ENCODE measurements at places on chromosomes 2 and 18.

DNA sequence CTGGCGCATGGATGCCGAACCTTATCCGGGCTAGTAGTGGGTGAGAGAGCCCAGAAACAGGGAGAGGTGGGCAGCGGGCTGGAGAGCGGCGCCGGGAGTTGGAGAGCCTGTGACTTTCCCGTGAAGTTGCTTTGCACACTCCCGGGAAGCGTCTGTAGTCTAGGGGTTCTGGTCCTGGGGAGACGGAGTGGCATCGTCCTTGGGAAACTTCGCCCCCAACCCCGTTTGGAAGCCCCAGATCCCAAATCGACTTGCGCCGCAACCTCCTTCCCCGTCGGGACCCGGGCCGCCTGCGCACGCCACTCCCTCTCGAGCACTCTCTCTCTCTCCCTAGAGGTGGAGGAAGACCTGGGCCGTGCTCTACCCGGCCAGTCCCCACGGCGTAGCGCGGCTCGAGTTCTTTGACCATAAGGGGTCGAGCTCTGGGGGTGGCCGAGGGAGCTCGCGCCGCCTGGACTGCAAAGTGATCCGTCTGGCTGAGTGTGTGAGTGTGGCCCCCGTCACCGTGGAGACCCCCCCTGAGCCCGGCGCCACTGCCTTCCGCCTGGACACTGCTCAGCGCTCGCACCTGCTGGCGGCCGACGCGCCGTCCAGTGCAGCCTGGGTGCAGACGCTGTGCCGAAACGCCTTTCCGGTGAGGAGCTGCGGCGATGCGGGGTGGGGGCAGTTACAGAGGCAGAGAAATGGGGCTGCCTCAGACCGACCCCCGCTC, 456 bp downstream of the DOK1 start:
- H3K27ac ChIP-seq = peak overlapping the region; percentile 51
- peaks cover 12% of the 10 kb centered on the region for H3K36me3 ChIP-seq
- no peaks in the 10 kb centered on the region for H3K27me3 ChIP-seq
- peak overlapping the region; percentile 80 for H3K4me3 ChIP-seq
- no peak for DNase-seq

- H3K4me3 ChIP-seq = no peak overlapping the region
- H3K36me3 ChIP-seq = no peaks in the 10 kb centered on the region
- no peaks in the 10 kb centered on the region for H3K27me3 ChIP-seq
Measured at GRCh38 chr2:189874586-189875320, 90.5 kb downstream of the PMS1 start.

DNA sequence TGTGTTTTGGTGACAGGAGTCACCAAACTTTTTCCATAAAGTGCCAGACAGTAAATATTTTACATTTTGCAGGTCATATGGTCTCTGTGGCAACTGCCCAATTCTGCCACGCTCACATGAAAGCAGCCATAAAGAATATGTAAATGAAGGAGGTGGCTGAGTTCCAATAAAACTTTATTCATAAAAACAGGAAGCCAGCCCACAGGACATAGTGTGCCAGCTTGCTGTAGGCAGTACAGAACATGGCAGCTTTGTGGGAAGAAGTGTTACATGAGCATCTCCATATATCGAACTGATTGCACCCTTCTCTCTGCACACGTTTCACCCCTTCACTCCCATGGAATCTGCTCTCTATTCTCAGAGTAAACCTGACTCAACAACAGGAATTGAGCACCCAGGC, 10.2 kb downstream of the ASB18 start:
- DNase-seq = no peak
- no peaks in the 10 kb centered on the region for H3K36me3 ChIP-seq
- H3K27ac ChIP-seq = no peak overlapping the region
- H3K4me3 ChIP-seq = no peak overlapping the region
- no peaks in the 10 kb centered on the region for H3K27me3 ChIP-seq

DNA sequence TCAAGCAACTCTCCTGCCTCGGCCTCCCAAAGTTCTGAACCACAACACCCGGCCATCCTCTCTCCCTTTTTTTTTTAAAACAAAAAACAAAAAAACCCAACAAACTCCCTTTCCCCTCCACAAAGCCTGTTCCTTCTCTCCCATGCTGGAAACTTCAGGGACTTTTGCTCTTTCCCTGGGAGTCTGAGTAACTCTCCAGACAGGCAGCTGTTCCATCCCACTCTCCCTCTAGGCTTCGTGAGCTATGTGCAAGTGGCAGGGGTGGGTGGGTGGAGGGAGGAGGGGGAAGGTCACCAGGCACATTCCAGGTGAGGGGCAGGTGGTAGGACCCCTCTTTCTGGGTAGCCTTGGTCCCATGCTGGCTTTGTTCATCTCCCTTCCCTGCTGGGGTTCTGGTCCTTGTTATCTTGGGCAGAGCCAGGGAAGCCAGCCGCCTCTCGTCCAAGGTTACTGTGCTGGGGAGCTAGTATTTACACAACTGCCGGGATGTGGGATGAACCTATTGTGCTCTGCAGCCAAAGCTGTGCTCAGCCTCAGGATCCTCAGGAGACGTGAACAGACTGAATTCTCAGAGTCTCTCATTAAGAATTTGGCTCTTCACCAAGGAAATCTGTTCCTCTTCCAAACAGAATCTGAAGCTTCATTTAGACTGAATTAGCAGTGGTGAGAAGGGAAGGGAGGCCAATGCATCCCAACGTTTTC, 106.9 kb downstream of the LIPG start:
- no peaks in the 10 kb centered on the region for H3K4me1 ChIP-seq
- H3K4me3 ChIP-seq = no peak overlapping the region
- H3K36me3 ChIP-seq = no peaks in the 10 kb centered on the region
- H3K27ac ChIP-seq = no peak overlapping the region

- H3K27me3 ChIP-seq = no peaks in the 10 kb centered on the region
- no peak overlapping the region for H3K4me3 ChIP-seq
- no peaks in the 10 kb centered on the region for H3K4me1 ChIP-seq
- no peak overlapping the region for H3K27ac ChIP-seq
Measured at GRCh38 chr2:121094101-121094500, 190.9 kb downstream of the TFCP2L1 start.

DNA sequence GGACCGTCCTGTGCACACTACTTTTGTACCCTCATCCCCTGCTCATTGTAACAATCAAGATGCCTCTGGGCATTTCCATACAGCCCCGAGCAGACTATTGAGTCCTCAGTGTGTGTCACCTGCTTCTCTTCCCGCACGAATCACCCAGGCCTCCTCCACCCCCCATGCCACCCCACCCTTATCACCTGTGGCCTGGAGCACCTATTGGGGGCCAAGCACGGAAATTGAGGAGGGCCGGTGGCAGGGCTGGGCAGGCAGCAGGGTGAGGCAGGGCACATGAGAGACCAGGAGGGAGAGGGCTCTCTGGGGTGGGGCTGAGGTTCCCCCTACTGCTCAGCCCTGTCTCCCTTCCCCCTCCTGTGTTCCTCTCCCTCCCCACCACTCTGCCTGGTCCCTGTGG, 4.3 kb upstream of the NIFK start:
- H3K27me3 ChIP-seq = no peaks in the 10 kb centered on the region
- no peak overlapping the region for H3K27ac ChIP-seq
- no peaks in the 10 kb centered on the region for H3K36me3 ChIP-seq
- H3K4me1 ChIP-seq = peaks cover 22% of the 10 kb centered on the region
- H3K4me3 ChIP-seq = no peak overlapping the region

DNA sequence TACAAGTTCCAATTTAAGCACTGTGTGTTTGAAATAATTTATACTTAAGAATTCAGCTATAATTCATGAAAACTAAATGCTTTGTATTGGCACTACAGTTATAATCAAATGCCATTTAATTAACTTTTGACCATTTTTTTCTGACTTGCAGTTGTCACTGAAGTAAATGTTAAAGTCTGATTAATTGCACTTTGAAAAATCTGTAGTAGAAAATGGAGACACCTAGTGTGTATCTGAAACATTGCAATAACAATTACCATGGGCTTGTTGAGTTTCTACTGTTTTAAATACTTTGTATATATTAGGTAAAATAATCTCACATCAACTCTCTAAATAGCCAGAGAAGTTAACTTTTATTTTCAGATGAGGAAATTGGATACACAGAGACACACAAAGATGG, 458.6 kb upstream of the FSIP2 start:
- H3K4me3 ChIP-seq = no peak overlapping the region
- no peaks in the 10 kb centered on the region for H3K4me1 ChIP-seq
- no peaks in the 10 kb centered on the region for H3K27me3 ChIP-seq

DNA sequence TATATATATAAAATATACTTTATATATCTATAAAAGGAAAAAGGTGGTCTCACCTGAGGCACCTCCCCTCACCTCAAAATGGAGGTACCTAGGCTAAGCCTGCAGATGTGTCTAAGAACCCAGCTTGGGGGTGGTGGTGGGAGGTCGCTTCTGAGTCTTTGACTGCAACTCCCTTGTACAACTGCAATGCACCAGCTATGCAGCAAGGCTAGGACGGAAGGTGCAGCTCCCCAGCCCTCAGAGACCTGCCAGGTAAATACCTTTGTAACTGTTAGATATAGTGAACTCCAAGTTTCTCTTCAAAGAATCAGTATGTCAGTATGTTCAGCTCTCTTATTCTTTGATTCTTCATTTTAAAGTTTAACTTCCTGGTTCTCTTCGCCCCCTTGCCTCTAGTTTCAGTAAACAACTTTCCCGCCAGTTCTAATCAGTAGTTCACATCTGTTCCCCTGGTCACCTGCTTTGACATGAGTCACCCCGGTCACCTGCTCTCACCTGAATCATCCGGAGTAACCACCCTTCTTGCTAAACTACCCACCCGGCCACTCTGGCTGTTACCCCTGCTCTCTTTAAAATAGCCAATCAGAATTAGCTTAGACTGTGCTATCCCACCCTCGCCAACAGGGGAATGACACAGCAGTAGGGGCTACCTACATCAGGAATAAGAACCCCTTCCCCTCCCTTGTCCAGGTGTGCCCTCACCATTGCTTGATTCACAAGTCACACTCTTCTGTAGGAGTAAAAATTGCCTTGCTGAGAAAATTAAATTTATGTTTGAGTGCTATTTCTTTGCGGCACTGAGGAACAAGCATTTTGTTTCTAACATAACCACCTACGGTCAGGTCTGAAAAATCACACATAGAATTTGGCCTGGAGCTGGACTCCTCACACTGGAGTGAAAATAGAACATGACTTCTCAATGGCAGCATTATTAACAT, 24.7 kb upstream of the IMPA2 start:
- H3K27me3 ChIP-seq = peaks cover 4% of the 10 kb centered on the region
- DNase-seq = no peak
- H3K36me3 ChIP-seq = no peaks in the 10 kb centered on the region
- H3K4me3 ChIP-seq = no peak overlapping the region
- H3K4me1 ChIP-seq = no peaks in the 10 kb centered on the region

GRCh38 chr2:98483257-98483861, 38.7 kb downstream of the INPP4A start:
- no peak for DNase-seq
- H3K36me3 ChIP-seq = no peaks in the 10 kb centered on the region
- H3K4me1 ChIP-seq = peaks cover 93% of the 10 kb centered on the region
- no peaks in the 10 kb centered on the region for H3K27me3 ChIP-seq
- peak overlapping the region; percentile 4 for H3K4me3 ChIP-seq

DNA sequence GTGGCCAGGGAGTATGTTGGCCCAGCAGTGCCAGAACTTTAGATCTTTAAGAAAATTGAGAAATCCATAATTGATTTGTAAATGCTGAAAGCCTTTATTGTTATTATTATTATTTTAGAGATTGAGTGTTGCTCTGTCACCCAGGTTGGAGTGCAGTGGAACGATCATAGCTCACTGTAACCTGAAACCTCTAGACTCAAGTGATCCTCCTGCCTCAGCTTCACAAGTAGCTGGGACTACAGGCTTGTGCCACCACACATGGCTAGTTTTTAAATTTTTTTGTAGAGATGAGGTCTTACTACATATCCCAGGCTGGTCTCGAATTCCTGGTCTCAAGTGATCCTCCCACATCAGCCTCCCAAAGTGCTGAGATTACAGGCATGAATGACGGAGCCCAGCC, 143.2 kb upstream of the CCDC68 start:
- DNase-seq = no peak
- no peak overlapping the region for H3K27ac ChIP-seq
- H3K4me3 ChIP-seq = no peak overlapping the region
- no peaks in the 10 kb centered on the region for H3K4me1 ChIP-seq

GRCh38 chr2:54899576-54900200, 150.6 kb downstream of the RTN4 start:
- DNase-seq = no peak
- no peak overlapping the region for H3K27ac ChIP-seq
- no peak overlapping the region for H3K4me3 ChIP-seq
- H3K4me1 ChIP-seq = peaks cover 21% of the 10 kb centered on the region

- peaks cover 25% of the 10 kb centered on the region for H3K36me3 ChIP-seq
- no peak overlapping the region for H3K4me3 ChIP-seq
- H3K4me1 ChIP-seq = no peaks in the 10 kb centered on the region
Measured at GRCh38 chr2:189848276-189848675, 64.0 kb downstream of the PMS1 start.

- no peak overlapping the region for H3K4me3 ChIP-seq
- H3K27me3 ChIP-seq = peaks cover 2% of the 10 kb centered on the region
- no peaks in the 10 kb centered on the region for H3K4me1 ChIP-seq
- DNase-seq = no peak
- H3K27ac ChIP-seq = no peak overlapping the region
- H3K36me3 ChIP-seq = no peaks in the 10 kb centered on the region
Measured at GRCh38 chr18:8901019-8901418, 195.7 kb downstream of the MTCL1 start.

DNA sequence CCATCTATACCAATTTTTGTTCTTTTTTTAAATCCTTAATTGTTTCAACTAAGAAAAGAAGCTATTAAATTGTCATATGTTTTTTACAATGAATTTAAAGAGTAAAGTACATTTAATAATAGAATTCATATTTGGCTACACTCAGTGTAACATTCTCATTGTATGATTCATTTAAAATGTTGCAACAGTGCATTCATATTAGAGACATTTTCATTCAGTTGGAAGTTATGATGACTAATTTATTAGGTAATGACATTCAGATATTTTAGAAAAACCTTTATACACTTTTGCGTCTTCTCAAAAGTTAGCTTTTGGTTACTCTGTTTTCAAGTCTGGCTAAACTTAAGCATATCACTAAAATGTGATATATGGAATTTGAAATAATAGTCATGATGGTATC, 887.5 kb upstream of the NRXN1 start:
- no peaks in the 10 kb centered on the region for H3K27me3 ChIP-seq
- no peaks in the 10 kb centered on the region for H3K36me3 ChIP-seq
- no peak for DNase-seq
- no peak overlapping the region for H3K4me3 ChIP-seq

- DNase-seq = no peak
- H3K36me3 ChIP-seq = no peaks in the 10 kb centered on the region
- no peak overlapping the region for H3K27ac ChIP-seq
- no peaks in the 10 kb centered on the region for H3K4me1 ChIP-seq
Measured at GRCh38 chr2:205321231-205321630, 361.1 kb upstream of the NRP2 start.

DNA sequence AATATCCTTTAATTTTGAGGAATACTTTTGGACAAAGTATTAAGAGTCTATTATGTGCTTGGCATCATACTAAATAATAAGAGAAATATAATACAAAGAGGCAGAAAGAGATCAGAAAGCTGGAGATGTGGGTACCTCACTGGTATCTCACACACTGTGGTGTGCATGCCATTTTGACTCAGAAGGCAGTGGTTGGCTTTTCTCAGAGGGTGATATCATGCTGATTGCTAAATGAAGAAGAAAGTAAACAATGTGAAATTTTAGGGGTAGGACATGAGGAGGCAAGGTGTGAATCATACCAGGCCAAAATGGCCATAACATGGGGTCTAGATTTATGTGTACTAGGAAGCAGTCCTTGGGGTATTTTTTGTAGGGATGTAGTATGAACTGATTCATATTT, 16.6 kb upstream of the SPOPL start:
- no peaks in the 10 kb centered on the region for H3K36me3 ChIP-seq
- no peak overlapping the region for H3K27ac ChIP-seq
- no peak overlapping the region for H3K4me3 ChIP-seq
- H3K4me1 ChIP-seq = no peaks in the 10 kb centered on the region
- DNase-seq = no peak
- no peaks in the 10 kb centered on the region for H3K27me3 ChIP-seq

Measured in CD4-positive, alpha-beta T cell (primary cell).